ENCODE measurements at places on chromosomes 2 and 18.
A peak's percentile ranks its signal among the peaks of the same experiment; 100 is the strongest.

GRCh38 chr2:31748041-31748440 lies 167.3 kb upstream of the SRD5A2 start:
- no peak for DNase-seq

- DNase-seq: no peak
These were observed 20.6 kb downstream of the SMAD7 start for GRCh38 chr18:48929941-48930713.

DNA sequence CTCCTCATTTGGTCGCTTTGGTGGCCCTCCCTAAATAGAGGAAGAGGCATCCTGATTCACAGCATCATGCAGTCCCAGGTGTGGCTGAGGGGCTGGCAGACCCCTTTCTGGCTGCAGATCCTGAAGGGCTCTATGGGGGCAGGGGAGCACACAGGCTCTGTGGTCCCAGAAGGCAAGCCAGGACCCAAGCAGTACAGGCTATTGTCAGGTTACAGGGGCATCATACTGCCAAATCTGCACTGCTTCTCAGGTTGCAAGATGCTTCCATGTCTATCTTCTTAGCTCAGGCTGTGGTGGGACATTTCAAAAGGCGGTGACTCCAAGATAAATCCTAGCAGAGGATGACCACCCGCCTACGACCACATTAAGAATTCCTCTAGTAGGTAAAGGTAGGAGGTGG lies 54.3 kb downstream of the TTC32 start:
- DNase-seq: no peak

DNA sequence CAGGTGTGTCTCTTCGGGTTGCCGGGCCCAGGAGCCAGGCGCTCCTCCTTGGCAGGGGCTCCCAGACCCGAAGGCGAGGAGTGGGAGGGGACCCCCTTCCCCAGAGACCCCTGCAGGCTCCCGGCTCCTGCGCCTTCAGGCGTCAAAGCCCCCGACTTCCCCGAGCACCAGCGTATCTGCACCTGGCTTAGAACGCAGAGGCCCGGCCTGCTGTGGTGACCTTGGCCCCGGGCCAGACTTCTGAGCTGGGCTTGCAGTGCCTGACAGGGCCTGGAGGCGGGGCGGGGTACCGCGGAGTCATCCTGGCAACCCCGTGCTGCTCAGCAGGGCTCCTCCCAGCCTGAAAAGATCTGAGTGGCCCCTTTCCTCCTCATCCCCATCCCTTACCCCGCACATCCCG lies 27.0 kb downstream of the SKA1 start:
- no peak for DNase-seq

GRCh38 chr18:36149514-36150289 lies 20.0 kb downstream of the ELP2 start:
- DNase-seq: no peak

DNA sequence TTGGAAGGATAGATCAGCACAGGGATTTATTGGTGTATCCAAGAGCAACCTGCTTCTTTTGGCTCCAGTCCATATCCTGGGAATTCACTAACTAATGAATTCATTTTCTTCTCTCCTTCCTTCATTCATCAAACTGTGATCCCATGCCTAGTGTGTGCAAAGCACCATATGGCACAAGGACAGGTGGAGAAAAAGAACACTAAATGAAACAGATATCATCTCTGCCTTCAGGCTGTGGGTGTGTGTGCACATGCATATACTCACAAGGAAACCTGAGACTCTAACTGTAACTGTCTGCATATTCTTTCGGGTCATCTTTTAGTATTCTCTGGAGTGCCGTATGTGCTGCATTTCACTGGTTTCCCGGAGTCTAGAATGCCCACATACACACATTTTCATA lies 20.2 kb downstream of the TNP1 start:
- no peak for DNase-seq

DNA sequence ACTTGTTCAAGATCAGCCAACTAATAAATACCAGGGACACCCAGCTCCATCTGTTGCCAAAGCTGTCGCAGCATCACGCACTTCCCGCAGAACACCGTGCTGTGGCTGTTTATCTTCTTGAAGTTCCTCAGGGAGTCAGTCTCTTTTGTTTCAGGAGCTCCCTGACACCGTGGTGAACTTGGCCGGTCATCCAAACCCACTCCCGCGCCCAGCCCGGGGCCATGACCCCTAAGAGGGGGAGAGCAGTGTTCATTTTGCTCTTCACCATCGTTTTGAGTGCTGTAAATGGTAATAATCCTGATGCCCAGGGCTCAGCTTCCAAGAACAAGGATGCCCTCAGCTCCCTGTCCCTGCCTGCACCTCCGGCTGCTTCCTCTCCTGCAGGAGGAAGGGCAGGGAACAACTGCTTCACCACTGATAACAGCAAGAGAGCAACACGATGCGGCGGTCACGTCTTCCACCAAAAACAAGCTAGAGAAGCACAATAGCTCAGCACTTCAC lies 131.4 kb downstream of the SEPTIN10 start:
- DNase-seq: no peak

DNA sequence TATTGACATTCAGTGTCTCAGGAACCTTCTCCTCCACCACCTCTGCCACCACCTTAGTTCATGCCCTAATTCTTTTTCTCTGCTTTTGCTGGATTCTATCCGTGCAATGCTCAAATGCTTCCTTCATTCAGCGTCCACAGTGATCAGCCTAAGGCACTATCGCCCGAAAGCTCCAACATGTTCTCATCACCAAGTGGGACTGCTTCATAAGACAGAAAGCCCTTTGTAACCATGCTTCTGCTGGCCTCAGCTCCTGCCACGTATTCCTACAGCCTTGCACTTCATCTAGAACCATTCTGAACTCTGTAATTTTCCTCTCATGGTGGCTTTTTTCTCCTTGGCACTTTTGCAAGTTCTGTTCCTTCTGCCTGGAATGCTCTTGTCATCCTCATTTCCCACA lies 222.9 kb downstream of the HNMT start:
- DNase-seq: no peak

GRCh38 chr2:64606479-64607363 lies 47.0 kb downstream of the SERTAD2 start:
- DNase-seq: peak; percentile 45

DNA sequence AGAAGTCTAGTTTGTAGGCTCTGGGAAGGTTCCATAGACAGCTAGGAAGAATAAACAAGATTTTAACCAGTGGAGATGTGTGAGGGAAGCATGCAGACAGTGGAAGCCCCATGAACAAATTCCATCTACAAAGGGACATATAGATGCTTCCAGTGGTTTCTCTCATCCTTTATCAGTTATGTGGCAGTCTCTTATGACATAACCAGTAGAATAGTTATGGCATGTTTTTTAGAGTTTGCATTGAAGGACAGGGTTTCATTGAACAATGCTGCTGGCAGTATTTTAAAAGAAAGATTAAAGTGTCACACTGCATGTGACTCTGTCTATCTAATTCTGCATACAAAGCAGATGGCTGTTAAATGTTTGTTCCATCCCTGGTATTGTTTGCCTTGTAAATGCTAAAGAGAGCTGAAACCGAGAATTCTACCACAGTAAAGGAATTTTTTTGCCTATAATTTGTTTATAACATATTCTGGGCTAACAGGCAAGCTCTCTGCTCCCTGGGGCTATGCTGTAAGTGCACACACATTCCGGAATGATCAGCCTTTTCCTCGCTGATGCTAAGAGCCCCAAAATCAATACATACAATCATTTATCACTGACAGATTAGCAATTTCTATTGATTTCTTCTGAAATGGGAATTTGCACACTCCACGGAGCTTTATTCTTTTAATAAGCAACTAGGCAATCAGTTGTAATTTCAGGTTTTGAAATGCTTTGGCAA lies 76.8 kb upstream of the PELI1 start:
- DNase-seq: no peak

- no peak for DNase-seq
These were observed 230.7 kb downstream of the MYO3B start for GRCh38 chr2:170408461-170409163.

- no peak for DNase-seq
These were observed 78.5 kb downstream of the PTPN4 start for GRCh38 chr2:119838179-119838578.
